ENCODE measurements at places on chromosomes 3 and 15.

- peak; percentile 64 for DNase-seq
Observed at GRCh38 chr3:27253831-27254230, 115.4 kb downstream of the NEK10 start.

DNA sequence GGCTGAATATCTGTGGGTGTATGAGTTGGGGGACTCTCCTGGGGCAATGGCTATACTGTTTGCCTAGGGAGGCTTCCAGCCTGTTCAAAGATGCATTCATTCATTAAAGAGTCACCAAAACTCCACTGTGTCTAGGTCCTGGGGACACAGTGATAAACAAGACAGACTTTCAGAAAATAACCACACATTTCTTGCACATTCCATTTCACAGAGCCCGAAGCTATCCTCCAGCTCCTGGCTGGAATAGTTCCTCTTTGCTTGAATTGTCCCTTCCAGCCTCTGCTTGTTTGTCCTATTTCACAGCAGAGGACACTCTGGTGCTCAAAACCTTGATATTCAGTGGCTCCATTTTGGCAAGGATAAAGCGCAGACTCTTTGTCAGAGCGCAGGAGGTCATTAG, 61.7 kb upstream of the ITGA11 start:
- no peak for DNase-seq

DNA sequence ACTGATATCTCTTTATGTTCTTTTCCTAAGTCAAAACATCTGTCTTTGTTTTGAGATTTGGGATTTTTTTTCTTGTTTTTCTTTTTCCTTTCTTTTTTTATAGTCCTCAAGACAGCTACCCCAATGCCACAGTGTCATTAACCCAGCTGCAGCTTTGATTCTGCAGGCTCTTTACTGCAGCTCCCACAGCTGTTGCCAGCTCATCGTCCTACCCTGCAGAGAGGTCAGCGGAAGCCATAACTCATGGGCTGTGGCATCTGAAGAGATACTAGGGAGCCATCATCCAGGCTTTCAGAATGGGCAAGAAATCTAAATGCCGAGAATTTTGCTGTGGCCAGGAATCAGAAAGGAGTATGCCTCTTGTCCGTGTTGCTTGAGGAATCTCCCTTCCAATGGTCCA, 44.3 kb upstream of the SLC24A5 start:
- DNase-seq = no peak

DNA sequence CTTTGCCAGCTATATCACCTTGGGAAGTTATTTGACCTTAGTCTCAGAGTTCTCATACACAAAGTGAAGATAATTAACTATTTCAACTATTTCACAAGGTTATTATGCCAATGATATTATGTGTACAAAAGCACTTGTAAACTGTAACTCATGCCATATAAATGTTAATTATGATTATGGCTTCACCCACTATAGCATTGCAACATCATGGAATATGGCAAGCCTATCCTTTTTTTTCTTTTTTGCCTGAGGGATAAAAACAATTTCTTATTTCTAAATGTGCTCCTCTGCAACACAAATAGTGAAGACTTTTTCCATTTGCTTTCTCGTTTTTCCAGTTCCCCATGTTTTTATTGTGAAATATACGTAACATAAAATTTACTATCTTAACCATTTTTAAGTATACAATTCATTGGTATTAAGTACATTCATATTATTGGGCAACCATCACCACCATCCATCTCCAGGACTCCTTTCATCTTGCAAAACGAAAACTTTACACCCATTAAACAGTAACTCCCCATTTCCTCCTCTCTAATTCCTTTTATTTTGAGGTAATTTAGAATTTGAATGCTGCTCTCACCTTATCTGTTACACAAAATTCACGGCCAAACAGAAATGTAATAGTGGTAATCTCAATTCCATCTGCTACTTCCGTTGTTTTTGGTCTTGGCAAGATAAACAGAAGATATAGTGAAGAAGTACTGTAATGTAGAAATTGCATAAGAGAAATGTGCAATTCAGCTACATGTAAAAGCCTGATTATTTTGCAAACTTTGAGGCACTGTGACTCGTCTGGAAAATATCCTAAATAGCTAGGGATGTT, 46.3 kb downstream of the NANOGP8 start:
- peak; percentile 10 for DNase-seq

- DNase-seq = peak; percentile 52
Observed at GRCh38 chr3:119322021-119322834, 28.0 kb downstream of the ARHGAP31 start.

GRCh38 chr3:12613250-12613649, 50.7 kb downstream of the RAF1 start:
- no peak for DNase-seq

DNA sequence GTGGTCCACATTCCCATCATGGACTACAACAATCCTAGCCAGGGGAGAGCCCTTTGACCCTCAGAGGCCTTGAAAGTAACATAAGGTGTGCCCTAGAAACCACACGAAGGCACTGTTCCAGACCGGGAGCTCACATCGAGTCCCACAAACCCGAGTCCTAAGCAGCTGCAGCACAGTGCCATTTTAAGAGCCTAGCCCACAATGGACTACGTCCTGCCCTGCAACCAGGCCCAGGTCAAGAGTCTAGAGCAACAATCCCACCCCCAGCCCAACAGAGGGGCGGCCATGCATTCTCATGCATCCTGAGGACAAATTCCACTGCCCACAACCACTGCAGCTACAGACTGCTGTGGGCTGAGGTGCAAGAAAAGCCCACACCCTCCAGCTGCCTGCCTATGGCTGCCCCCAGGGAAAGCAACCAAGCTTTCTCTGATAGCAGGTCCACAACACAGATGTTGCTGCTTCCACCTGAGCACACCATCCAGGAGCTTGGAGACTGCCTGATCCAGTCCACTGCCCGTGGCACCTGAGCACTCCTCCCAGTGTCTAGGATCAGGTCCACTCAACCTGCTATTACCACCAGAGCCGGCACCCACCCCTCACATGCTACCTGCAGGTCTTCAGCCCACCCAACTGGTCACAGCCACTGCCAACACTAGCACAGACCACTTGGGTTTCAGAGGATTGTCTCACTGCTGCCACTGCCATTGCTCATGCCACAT, 56.8 kb downstream of the IGSF11 start:
- no peak for DNase-seq

DNA sequence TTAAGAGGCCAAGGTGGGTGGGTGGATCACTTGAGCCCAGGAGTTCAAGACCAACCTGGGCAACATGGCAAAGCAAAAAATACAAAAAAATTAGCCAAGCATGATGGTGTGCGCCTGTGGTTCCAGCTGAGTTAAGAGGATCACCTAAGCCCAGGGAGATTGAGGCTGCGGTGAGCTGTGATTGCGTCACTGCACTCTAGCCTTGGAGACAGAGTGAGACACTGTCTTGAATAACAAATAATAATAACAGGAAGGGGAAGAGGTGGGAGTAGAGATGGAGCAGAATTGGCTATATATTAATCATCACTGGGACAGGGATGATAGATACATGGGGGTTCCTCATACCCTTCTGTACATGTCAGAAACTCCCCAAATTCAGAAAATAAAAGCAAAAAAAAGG, 23.8 kb upstream of the NMB start:
- peak; percentile 64 for DNase-seq

GRCh38 chr15:98154863-98155262, 194.4 kb downstream of the ARRDC4 start:
- DNase-seq = peak; percentile 44

GRCh38 chr3:82643948-82644347, 882.5 kb upstream of the GBE1 start:
- no peak for DNase-seq

GRCh38 chr15:62324382-62324781, 159.3 kb upstream of the C2CD4B start:
- DNase-seq = no peak

GRCh38 chr3:126553284-126554084, 5.2 kb downstream of the C3orf22 start:
- DNase-seq = no peak

- DNase-seq = no peak
Observed at GRCh38 chr3:122406198-122406597, 9.7 kb downstream of the WDR5B start.

DNA sequence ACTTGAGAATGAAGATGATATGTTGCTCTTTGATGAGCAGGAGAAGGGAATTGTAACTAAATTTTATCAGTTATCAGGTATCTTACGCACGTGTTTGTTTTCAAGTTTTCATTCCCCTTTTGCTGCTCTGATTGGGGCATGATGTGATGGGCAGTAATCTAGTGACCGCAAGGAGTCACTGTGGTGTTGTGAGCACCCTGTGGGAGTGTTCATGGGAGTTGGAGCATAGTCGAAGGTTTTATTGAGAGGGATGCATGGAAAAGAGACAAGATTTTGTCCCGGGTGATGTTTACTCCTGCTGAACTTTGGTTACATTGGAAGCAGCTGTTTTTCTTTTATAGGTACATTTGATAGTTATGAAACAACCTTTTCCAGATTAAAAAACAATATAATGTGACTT, 2.1 kb downstream of the FAN1 start:
- DNase-seq = no peak

DNA sequence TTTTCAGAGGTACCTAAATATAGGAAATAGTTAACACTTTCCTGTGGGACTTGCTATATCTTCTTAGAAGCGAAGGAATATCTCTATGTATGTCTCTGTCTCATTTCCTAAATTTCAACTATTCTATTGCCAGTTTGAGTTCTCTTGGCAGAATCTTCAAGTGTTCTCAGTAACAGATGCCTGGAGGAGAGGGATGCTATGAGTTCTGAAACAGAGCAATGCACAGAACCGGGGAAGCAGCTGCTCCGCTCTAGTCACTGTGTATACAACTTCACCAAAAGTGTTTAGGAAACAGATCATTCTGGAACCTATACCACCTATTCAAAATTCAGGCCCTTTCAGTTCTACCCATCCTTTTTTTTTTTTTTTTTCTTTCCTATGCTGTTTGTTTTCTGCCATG, 144.6 kb downstream of the RORA start:
- no peak for DNase-seq

DNA sequence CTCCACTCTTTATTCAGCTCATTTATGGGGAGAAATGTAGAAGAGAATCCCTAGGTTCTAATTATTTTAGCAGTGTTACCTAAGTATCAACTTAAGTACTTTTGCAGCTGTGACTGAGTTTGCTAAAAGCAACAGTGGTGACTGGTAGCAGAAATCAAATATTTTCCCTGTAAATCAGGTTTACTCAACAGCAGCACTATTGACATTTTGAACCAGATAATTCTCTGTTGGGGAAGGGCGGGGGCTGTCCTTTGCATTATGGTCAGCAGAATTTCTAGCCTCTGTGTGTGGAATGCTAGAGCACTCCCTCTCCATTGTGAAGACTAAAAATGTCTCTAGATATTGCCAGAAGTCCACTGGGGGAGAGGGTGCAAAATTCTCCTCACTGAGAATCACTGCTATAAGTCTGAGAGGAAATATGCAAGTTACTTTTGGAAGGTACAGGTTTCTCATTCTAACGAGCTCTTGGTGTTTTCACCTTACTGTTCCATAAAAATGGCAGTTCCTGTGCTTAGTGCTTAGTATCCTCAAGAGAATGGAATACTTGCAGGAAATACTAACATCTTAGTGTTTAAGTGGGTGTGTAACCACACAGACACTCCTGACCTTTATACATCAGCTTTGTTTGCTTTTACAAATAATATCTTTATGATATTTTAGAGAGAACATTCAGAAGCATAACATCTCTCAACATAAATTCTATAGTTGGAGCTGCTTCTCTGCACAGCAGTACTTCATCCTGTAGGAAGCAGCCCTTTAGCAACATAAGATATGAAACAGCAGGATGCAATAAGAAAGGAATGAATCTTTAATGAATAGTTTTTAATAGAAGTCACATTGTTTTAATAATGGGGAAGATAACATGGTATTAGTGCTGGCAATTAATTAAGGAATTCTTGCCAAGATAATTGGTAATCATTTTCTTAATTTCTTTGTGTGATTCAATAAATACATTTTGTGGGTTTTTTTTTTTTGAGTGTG, 246.5 kb upstream of the GOLIM4 start:
- peak; percentile 37 for DNase-seq

DNA sequence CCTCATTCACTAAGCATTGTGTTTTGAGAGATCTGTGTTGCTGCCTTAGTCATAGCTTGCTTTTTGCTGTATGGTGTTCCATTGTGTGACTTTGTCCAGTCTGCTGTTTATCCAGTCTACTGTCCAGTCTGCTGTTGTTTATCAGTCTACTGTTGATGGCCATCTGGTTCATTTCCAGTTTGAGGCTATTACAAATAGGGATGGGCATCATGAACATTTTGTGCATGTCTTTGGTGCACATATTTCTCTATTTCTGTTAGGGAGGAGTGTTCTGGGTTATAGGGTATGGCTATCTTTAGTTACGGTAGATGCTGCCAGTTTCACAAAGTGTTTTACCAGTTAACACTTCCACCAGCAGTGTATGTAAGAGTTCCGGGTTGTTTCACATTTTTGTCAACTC, 22.2 kb upstream of the CLEC3B start:
- no peak for DNase-seq
